ENCODE measurements at places on chromosomes 1 and 21.

- no peak for DNase-seq
Measured at GRCh38 chr1:185467122-185467521, 150.1 kb upstream of the IVNS1ABP start.

GRCh38 chr1:178651742-178652141 lies 73.3 kb upstream of the RALGPS2 start:
- DNase-seq, result no peak

DNA sequence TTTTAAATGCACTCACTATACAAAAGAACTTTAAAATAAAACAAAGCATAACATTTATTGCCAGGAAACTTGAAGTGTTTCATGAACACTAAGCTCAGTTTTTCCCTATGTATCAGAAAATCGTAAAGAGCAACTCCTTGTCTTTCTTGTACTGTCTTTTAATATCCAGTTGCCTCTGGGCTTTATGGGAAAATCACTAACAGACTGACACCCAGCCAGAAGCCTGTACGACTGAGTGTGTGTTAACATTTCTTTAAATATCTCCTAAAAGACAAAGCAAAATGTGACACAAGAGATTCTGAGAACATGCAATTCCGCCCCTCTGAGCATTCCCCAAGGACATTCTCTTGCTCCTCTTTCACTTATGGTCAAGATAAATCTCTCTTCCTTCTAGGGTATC lies 347.5 kb upstream of the DPYD start:
- DNase-seq, result no peak

- no peak for DNase-seq
Measured at GRCh38 chr1:232557502-232558191, 72.3 kb downstream of the SIPA1L2 start.

- DNase-seq, result no peak
Measured at GRCh38 chr1:44034976-44035716, 3.9 kb upstream of the SLC6A9 start.

GRCh38 chr1:201639391-201639790 lies 100.5 kb downstream of the NAV1 start:
- DNase-seq, result no peak

DNA sequence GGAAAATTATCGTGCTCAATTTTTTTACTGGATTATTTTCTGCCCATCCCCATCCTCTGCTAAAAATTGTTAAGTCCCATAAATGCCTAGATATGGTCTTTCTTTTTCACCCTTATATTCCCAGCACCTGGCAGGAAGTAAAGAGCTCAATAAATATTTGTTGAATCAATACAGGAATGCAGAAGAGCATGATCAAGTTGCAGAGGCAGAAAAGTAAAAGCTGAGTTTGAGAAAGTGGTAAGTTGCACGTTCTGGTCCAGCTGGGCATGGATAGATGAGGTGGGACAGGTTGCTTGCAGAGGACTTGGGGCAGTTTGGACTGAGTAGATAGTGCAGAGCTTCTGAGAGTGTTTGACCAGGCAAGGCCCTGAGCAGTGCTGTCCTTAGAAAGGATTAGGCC lies 40.1 kb downstream of the ZNF281 start:
- DNase-seq, result no peak

DNA sequence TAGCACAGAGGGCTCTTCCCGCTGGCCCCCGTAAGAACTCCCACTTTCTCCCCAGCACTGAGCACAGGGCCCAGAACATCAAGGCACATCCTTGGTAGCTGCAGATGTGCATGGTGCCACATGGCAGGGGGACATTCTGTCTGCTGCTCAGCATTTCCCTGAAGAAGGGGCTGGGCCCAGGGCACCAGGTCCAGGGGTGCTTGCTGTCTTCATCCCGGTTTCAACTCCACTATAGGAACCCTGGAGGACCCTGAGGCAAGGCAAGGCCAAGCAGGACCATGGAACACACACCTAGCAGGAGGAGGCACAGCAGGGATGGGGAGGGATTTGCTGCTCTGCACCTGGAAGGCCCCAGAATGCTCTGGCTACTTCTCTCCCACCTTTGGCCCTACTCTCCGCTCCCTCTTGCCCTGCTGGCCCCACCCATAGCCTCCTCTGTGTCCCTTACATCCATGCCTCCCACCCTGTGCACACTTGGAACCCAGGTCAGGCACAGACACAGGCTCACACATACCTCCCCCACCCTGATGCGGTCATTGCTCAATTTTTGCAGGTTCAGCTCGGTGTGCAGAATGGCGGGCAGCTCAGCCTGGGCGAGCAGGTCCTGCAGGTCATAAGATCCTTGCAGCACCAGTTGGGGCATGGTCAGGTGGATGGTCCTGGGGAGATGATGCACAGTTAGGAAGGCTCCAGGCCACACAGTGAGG lies 10.1 kb downstream of the AGT start:
- no peak for DNase-seq

DNA sequence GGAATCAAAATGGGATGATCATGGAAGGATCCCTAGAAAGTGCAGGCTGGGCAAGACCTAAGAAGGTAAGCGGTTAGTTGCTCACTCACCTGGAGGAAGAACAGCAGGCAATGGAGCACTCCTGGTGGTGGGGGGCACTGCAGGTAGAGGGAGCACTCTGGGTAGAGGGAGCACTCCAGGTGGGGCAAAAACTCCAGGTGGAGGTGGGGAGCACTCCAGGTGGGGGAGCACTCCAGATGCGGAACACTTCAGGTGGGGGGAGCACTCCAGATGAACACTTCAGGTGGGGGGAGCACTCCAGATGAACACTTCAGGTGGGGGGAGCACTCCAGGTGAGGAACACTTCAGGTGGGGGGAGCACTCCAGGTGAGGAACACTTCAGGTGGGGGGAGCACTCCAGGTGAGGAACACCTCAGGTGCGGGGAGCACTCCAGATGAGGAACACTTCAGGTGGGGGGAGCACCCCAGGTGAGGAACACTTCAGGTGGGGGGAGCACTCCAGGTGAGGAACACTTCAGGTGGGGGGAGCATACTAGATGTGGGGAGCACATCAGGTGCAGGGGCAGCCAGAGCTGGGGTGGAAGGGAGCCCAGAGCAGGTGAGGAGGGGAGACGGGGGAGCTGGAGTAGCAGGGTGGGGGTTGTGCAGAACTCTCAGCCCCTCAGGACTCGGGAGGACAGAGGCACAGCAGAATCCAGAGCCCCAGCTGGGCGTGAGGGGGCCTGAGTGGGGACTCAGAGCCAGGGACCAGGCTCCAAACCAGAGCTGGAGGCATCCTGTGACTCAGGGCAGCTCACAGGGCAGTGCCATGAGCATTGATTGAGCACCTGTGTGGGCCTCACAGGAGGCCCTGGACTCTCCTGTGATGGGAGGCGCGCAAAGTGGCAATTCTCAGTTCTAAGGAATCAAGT lies 37.7 kb upstream of the COL6A1 start:
- no peak for DNase-seq

DNA sequence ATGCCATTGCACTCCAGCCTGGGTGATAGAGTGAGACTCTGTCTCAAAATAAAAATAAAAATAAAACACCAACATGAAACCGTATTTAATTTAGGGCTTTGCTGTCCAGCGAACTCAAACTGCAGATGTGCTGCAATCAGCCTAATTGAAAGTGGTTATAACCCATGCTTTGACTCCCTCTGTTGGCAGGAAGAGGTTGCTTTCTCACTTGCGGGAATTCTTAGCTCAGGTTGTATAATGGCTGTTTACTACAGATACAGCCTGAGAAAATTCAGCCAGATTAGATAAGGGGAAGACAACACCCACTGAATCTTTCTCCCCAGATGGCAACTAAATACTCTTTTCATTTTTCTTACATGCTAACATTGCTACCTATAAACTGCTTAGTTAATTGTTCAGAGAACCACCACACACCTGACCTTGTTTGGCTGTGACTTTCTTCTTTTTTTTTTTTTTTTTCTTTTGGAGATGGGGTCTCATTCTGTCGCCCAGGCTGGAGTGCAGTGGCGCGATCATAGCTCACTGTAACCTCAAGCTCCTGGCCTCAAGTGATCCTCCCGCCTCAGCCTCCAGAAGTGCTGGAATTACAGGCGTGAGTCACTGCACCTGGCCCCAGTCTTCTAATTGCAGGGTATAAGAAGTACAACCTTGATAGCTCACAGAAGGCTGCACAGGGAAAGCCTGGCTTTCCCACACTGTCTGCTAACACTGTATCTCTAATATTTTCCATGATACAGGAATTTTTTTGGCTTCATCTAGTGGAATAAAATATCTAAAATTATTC lies 34.6 kb downstream of the DNTTIP2 start:
- DNase-seq, result peak; percentile 54

- DNase-seq, result no peak
Measured at GRCh38 chr1:247638011-247638410, 32.6 kb downstream of the OR2G3 start.

DNA sequence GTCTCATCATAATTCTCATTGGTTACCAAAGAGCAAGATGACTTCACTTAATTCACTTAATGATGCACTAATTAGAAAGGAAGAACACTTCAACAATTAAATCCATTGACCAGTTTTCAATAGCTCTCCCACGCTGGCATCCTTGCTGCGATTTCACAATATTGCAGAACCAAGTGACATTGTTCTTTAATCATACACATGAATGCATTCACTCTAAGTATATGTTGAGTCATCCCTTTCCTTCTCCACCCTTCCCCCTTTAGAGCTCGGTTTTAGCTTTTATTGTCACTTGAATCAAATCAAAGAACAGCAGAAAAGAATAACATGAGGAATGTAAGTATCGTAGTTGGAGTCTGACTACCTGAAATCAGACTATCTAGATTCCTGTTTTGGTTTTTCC lies 233.6 kb upstream of the FMN2 start:
- DNase-seq, result peak; percentile 31

- no peak for DNase-seq
Measured at GRCh38 chr1:107394301-107394700, 253.5 kb downstream of the NTNG1 start.

GRCh38 chr1:116826818-116827606 lies 72.8 kb downstream of the CD2 start:
- no peak for DNase-seq

DNA sequence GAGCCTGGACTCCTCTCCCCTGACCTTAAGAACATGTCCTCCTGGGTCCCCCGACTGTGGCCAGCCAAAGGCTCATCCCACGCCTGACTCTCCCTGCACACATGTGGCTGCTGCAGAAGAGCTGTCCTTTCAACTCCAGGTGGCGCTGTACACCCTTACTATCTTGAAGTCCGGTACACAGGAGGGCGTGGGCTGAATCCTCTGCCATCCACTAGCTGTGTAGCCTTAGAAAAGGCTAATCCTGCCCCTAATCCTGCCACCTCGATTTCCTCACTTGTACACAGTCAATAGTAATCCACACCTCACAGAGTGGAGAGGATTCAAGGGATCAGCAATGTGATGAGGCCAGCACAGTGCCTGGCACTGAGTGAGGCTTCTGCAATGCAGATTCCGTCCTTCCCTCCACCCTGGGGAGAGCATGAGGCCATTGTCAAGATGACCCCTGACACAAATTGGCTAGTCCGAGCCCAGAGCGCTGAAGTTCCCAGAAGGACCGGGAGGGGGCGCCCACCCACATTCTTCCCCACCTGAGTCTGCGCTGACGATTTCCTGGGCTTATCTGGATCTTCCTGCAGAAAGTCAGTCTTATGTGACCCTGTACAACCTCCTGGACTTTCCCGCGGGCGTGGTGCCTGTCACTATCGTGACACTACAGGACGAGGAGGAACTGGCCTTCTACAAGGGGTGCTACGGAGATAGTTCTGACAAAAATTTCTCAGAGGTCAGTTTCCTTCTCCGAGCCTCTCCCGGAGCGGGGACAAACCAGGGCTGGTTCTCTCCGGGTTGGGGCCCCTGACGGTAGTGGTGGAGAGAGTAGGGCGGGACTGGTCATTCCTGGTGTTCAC lies 47.1 kb upstream of the DMBX1 start:
- DNase-seq, result peak; percentile 32

GRCh38 chr1:188594542-188595235 lies 1765.9 kb downstream of the PLA2G4A start:
- no peak for DNase-seq

DNA sequence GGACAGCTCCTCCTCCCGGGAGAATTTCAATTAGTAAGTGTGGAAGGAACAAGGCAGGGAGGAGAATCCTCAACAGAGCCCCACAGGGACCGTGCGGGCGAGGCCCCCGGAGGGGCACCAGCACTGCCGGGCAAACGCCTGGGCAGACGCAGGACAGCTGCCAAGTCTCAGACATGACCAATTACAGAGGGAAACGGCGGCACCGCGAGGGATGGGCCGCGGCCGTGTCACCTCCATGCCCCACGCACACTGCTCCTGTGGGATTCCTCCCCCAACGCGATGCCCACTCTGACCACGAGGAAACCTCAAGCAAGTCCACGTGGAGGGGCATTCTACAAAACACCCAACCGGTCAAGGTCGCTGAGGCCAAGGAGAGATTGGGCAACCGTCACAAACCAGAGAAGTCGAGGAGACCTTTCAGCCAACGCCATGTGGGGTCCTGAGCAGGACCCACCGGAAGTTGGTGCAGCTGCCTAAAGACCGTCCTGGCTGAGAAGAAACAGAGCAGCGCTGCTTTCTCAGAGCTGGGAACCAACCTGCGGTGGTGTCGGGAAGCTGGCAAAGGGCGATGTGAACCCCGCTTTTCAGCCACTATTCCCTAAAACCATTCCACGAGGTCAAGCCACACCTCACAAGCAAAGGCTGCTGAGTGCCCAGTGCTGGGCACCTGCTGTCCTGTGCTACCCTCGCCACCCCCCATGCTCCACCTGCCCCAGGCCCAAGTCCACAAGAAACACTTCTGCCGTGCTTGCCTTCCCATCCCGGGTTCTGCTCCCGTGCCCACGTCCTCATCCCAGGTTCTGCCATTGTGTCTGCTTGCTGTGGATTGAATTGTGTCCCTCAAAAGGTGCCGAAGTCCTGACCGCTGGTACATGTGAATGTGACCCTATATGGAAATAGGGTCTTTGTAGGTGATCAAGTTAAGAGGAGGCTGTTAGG lies 1.4 kb upstream of the KRTAP10-4 start:
- DNase-seq, result no peak

GRCh38 chr1:9093581-9093980 lies 24.1 kb upstream of the SLC2A5 start:
- no peak for DNase-seq

DNA sequence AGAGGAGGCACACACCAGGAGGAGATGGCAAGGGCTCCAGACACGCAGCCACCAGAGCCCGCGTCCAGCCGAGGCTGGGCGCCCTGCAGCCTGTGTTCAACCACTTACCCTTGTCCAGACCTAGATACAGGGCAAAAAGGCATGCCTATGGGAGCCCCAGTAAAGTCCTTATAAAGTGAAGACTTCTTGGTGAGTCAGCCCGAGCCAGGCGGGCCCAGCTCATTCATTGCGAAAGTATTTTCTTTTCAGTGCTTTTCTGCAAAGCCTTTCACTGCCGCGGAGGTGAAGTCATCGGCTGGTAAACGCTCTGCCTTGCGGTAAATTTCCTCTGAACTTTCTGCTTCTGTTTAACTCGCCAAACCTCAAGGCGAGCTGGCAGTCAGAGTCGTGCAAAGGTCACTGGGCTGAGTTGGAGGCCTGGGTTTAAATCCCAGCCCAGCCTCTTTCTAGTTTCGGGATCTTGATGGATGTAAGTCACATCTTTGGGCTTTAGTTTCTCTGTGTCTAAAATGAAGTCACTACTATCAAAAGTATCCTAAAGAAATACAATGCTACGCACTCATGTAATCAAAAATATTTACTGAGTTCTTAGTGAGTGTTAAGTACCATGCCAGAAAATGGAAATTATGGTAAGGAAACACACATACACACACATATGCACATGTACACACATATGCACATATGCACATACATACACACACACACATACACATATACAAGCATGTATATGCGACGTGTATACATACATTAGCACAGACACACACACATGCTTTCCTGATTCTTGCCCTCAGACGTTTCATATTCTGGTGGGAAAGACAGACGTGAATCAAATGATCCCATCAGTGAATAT lies 54.7 kb upstream of the IFFO2 start:
- DNase-seq, result peak; percentile 94
